ENCODE measurements at places on chromosomes 7 and 10.

DNA sequence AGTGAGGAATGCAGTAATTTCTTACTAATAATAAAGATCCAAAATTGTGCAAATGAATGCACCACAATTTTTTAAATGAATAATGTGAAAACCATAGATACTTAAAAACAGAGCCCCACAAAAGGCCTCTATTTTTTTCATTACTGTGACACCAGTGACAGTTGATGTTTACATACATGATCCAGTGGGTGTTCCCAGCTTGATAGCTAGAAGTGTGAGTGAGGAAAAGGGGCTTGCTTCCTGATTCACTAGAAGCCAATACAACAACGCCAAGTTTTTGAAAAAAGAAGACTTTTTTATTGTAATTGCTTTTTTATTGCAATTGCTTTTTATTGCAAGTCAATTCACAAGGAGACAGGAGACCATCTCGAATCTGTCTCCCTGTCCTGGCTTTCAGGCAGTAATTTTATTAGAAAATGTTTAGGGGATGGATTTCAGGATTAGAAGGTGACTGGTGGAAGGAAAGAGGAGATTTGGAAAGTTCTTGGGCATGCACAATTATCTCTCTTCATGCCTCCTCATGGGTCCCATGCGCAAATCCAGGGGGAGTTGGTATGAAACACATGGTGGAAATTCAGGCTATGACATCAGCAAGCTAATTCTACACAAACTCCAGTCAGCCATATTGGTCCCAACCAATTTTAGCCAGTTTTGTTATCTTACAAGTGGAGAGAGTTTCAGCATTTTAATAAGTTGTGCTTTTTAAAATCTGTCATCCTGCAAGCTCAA is 44.4 kb upstream of the ZNF438 start:
- DNase-seq: no peak

GRCh38 chr7:76062254-76062653 is 14.3 kb downstream of the MDH2 start:
- no peak for DNase-seq

- DNase-seq: no peak
Measured at GRCh38 chr7:141979568-141979967, 6.0 kb upstream of the TAS2R38 start.

GRCh38 chr10:61635471-61635870 is 27.3 kb upstream of the CABCOCO1 start:
- DNase-seq: no peak

DNA sequence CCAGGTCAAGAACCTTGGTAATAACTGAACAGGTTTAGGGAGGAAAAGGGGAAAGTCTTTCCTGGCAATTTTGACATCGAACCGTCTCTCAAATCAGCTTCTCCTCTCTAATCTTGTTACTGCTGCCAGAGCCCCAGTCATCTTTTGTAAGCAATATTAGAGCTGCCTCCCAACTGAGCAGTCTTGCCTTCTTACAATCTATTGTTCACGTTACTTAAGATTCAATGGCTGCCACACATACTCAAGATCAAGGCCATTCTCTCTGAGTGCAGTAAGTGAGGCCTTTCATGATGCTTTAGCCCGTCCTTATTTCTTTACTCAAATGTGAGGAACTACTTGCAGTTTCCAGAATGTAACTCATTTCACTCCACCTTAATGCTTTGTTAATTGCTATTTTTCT is 12.4 kb downstream of the NET1 start:
- DNase-seq: no peak

DNA sequence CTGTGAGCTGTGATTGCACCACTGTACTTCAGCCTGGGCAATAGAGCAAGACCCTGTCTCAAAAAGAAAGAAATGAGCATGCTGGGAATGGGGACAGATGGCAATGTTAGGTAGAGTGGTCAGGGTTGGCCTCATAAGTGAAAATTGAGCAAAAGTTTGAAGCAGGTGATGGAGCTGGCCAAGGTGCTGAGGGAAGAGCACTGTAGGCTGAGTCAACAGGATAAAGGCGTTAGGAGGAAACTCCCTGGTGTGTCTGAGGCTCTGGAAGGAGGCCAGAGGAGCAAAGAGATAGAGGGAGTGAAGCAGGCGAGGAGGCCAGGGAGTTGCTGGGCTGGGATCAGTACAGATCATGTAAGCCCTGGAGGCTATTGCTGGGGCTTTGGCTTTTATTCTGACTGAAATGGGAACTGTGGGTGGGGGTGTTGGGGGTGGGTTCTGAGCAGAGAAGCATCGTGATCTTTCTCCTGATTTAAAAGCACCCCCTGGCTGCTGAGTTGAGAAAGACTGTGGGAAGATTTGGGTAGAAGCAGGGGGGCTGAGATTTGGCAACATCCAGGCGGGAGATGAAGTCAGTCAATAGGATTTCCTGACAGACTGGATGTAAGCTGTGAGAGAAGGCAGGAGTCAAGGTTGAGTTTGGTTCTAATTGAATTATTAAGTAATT is 52.5 kb upstream of the VKORC1L1 start:
- DNase-seq: no peak

DNA sequence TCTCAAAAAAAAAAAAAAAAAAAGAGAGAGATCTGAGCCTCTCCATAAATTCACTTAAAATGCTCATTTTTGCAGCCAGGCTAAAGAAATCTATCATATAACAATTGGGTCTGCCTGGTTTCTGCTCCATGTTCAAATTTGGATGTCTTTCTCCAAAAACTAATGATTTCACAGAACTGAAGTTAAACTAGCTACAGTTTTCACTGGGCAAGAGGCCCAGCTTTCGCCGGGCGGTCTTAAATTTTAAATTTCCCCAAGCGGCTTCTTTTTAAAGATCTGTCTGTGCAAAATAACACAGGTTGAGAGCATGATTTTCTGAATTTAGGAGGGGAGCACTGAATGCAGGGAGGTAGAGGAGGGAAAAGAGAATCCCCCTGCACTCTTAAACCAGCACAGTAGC is 603.4 kb downstream of the KCNMA1 start:
- no peak for DNase-seq

GRCh38 chr10:7662522-7662921 is 4.2 kb downstream of the ITIH5 start:
- no peak for DNase-seq

DNA sequence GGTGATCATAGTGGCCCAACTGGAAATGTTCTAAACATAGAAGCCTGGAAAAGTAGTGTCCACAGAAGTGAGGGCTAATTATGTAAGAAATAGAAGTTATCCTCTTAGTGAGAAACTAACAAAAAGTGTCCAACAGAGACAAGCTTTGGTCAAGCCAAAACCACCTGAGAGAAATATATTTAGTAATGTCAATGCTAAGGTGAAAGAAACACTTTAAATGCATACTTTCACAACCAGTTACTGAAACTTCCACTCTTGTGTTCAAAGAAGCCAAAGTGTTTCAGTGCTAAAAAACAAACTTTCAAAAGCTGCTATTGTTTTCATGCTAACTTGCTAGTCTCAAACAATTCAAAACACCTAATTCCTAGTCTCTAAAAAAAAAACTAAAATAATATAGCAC is 18.1 kb downstream of the RAB11FIP2 start:
- DNase-seq: no peak

- no peak for DNase-seq
Measured at GRCh38 chr10:12471135-12471534, 121.8 kb downstream of the CAMK1D start.
